ENCODE measurements at places on chromosomes 12 and 14. TPM values are rescaled to one million over a fixed set of nuclear protein-coding genes. Genes with fewer than 3 reads are reported as not detected.
A peak's percentile ranks its signal among the peaks of the same experiment; 100 is the strongest.

The STAB2 gene
- not detected for total RNA-seq

The PROX2 gene
- total RNA-seq = not detected

The OLR1 gene
- 0.96 TPM for total RNA-seq

DNA sequence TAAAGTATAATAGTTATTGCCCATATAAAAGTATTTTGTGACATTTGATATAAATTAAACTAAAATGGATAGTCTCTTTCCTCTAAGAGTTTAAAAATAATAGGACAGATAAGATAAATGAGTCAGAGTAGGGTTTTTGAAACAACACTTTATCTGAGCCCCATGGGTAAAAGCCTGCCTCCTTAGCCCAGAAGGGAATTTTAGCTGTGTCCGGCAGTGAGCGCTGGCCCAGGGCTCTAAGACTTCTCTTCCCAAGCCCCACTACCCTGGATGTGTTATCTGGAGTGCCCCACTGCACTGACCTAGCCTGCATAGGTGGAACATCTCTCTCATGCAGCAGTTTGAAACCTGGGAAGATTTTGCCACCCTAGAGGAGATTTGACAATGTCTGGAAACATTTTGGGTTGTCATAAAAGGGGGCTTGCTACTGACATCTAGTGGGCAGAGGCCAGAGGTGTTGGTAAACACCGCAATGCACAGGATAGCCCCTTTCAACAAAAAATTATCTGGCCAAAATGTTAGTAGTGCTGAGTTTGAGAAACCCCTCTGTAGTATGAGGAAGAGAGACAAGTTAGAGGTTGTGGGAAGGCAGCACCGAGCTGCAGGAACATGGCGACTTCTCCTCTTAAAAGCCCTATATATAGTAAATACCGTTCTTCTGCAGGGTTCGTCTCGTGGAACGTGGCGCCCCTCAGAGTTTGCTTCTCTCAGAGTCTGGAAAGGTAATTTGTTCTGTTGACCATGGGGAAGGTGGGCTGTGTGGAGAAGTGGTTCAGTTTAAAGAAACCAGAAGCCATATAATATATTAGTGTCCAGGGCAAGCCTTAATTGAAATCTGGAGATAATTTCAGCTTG is 29.3 kb upstream of the ATF1 start:
- no peak for DNase-seq

DNA sequence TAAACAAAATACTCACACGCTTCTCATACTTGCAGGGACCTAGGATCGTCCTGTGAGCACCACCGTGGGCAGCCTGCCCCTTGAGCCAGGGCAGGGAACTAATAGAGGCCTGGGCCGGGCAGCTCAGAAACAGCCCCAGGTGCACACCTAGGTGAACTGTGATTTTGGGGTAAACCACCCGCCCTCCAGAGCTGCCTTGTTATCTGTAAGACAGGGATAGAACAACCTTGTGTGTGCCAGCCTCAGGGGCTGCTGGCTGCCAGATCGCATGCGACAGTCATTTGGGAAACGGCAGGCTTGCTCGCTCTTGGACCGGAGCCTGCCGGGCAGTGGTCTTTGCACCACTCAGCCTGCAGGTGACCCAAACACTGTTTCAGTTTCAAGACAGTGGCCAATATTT is 86.8 kb downstream of the ADGRD1 start:
- DNase-seq = no peak

- no peak for DNase-seq
Observed at GRCh38 chr12:47378222-47378582, 298.4 kb upstream of the AMIGO2 start.

DNA sequence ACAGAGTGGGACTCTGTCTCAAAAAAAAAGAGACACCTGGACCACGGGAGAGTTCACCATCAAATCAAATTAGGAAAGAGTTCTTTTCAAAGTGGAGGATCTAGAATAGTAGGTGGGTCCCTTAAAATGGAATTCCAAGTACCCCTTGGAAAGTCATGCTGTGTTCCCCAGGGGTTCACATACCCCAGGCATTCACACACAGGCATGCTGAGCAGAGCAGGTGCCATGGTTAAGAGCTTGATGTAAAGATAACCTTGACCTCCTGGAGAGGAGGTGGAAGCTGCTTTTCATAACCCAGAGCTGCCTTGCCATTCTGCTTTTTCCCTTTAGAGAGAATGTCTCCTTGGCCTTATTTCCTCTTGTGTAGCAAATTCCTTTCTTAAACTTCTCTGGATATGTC is 14.2 kb upstream of the SRSF5 start:
- no peak for DNase-seq

DNA sequence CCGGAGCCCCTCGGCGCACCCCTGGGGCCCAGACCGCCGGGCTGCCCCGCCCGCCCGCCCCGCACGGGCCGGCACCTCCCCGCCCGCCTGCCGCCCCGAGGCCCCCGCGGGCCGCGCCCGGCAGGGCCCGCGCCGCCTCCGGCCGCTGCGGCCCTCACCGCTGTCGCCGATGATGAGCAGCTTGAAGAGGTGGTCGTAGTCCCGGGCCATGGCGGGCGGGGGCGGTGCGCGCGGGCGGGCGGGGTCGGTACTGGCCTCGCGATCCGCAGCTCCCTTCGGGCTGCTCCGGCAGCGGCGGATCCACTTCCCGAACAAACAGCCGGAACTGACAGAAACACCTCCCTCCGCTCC is at the start of gene RAB35:
Gene RAB35 (minus strand): TSS at position 313 of the 351 bp plus-strand sequence. CDS start 103 bp downstream, at position 210.
- DNase-seq = peak; percentile 72

DNA sequence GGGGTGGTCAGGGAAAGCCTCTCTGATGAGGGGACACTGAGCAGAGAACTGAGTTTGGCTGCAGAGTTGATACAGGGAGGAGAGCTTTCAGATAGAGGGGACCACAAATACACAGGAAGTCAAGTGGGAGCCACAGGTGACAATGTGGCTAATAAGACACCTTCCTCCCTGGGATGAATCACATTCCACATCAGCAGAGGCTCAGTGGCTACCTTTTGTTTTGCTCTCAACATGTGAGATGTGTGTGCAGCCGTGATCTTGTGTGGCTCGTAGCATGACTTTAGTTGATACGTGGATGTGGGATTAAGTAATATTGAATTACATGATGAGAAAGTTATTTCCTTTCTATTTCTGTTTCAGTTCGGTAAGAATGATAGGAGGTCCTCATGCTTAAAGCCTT is 7.5 kb downstream of the CRADD start:
- no peak for DNase-seq
